ENCODE measurements at places on chromosomes 13 and 19.

DNA sequence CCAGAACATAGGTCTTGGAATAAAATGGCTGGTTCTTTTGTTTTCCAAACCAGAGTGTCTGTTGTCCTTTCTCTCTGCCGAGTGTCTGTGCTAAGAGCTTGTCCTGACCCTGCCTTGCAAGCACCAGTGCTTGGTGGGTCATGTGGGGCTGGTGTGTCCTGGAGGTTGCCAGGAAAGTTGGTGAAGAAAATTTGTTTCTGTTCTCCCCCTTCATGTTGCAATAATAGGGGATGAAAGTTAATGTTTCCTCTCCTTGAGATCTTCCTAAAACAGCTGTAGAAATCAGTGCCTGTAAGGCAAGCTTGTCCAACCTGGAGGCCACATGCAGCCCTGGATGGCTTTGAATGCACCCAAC lies 2.7 kb downstream of the HAMP start:
- no peak for DNase-seq

DNA sequence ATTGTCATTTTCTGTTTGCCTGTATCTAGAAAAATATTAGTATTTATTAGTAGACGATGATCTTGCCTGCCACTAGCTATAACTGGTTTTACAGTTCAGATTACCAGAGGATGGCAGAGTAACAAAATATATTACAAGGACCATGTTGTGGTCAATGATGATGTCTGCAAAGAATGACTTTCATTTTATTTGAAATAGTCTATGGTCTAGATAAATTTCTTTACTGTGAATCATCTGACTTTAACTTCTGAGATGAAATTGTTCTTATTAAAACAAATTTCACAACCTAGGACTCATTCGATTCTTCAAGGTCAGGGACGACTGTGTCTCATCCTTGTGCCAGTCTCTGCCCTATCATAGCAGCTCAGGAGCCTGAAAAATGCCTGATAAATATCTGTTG lies 637.8 kb upstream of the KLF12 start:
- peak; percentile 90 for DNase-seq

GRCh38 chr19:32421589-32422361 lies 16.2 kb downstream of the DPY19L3 start:
- DNase-seq: peak; percentile 82

DNA sequence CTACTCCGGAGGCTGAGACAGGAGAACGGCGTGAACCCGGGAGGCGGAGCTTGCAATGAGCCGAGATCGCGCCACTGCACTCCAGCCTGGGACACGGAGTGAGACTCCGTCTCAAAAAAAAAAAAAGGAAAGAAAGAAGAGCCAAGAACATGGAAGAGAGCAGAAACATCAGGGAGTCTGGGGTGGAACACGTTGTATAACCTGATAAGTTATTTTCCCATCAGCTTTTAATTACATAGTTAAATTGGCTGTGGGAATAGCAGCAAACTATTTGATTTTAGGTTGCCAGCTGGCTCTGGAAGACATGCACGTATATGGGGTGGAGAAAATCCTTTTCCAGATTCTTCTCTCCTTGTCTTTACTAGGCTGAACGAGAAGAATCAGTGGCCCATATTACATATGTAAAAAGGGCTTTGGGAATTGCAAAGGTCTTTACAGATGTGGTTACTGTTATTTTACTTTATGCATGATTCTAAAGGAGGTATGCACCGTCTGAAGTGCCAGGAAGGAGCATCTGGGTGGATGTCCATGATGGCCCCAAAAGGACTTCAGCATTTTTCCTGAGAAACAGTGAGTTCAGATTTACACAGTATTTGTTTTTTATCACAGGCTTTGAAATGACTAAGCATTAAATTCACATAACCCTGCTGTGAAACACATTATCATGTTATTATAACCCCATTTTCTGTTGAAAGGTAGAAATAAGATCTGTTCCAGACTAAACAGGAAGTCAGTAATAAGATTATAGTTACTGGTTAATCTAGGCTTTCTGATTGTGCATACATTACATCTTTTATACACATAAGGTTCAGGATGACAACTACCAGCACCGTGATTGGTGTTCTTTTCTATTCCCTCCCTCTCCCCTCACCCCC lies 4.6 kb upstream of the NAA16 start:
- DNase-seq: no peak

DNA sequence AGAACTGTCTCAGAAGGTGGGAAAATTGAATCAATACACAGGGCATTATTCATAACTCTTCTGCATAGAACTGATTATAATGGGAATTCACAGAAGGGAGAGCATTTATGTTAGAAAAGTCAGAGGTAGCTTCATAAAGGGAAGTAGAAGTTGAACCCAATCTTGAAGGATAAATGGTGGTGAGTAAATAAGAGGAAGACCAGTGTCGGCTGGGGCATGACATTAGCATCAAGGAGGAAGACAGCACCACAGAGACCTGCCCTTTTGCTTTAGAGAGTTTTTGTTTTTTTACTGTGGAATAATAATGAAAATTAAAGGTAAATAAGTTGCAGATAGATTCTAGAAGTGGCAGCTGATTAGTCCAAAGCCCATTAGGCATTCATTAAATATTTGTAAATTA lies 21.9 kb downstream of the CDC16 start:
- no peak for DNase-seq

GRCh38 chr19:2461751-2462634 lies 5.2 kb upstream of the LMNB2 start:
- DNase-seq: peak; percentile 43

GRCh38 chr19:3094601-3095440 lies 659 bp downstream of the GNA11 start:
- no peak for DNase-seq

DNA sequence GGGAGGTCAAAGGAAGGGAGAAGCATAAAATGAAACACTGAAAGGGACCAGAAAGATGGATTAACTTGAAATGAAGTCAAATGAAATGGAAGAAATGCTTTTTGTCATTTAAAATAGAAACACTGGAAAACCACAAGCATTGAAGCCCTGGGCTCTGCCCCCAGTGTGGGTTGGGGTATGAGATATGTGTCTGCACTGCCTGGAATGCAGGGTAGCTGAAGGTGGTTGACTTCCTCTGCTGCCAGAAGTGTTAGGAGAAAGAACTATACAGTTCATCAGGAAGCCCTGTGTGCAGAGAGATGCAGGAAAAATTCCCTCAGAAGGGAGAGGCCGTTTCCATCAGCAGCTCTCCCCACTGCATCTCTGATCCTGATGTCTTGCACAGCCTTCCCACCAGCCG lies 69.2 kb downstream of the DHRS12 start:
- peak; percentile 63 for DNase-seq

GRCh38 chr13:45519493-45519892 lies 54.8 kb downstream of the COG3 start:
- DNase-seq: no peak

- no peak for DNase-seq
Observed at GRCh38 chr19:57961785-57962184, 12.5 kb downstream of the C19orf18 start.

GRCh38 chr13:113591750-113592149 lies 7.2 kb downstream of the TFDP1 start:
- no peak for DNase-seq

DNA sequence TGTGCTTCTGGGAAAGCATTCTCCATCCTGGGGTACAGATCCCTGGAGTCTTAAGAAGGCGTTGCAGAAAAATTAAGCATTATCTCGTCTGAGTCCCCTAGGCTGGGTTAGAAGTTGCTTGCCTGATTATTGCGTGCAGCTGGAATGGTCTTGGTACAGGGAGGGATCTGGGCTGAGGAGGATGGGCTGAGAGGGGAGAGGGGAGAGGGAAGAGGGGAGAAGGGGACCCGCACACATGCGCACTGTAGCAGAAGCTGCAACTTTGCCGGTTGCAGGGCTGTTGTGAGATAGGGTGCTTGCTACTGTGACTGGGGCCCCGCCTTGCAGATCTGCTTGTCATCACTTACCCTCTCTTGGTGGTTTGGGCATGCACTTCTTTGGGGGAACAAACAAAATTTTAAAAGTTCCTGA lies 316.8 kb downstream of the DLEU7 start:
- DNase-seq: no peak

DNA sequence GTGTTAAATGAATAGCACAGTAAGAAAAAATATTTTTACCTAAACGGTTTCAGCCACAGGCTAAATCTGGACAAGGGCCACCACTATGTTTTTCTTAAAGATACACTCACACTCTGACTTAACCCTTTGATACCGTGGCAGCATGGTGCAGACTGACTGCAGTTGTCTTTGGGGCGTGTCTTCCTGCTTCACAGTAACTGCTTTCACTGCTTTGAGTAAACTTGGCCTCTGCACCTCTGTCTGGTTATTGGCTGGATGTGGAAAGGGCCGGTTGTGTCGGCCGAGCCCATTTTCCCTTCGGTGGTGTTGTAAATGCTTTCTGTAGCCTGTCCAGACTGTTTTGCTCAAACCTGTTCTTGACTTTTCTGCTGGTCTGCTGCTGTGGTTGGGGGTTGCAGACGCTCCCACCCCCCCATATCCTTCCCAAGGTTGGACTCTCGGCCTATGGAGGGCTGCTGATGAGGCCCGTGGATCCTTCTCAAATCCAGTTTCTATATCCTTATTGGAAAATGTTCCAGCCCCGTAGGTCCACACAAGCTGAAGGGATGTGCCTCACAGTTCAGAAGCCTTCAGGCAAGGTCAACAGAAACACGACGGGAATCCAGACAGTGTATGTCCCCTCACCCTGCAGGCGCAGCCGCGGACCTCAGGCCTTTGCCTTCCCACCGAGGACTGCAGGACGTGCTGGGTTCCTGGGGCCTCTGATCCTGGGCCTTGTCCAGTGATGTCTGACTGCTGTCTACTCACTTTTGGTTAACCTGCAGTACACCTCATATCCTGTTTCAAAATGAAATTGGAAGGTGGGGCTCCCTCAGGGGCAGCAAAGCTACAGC lies 90.2 kb upstream of the RNF113B start:
- DNase-seq: peak; percentile 57
